ENCODE measurements at places on chromosomes 4 and X.

DNA sequence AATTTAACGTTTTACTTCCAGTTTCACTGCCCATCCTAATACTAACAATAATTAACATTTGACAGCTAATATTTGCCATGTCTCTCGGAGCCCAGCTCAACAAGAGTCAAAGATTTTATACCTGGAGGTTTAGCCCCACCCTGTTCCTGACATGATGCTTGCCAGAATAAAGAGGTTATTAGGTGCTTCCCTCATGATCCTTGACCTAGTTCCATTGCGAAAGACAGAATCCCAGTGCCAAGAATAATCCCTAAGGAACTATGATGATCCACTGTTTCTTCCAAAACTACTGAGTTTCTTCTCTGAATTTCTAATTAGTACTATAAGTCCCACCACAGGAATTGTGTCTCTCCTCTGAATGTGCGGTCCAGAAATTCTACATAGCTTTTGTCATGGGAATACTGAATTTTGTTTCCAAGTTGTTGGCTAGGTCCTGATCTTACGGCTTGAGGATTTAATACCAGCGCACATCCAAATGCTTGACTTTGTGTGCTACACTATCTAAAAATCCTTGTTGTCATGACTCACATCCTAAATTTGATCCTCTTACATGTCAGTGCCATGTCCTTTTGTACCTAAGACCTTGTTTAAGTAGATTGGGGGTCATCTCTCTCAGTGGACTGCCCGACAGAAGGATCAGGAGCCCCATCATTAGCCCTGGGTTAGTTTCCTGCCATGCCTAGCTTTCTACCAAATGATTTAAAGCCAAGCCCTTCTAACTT is 23.1 kb downstream of the ANTXR2 start:
- no peak for DNase-seq

DNA sequence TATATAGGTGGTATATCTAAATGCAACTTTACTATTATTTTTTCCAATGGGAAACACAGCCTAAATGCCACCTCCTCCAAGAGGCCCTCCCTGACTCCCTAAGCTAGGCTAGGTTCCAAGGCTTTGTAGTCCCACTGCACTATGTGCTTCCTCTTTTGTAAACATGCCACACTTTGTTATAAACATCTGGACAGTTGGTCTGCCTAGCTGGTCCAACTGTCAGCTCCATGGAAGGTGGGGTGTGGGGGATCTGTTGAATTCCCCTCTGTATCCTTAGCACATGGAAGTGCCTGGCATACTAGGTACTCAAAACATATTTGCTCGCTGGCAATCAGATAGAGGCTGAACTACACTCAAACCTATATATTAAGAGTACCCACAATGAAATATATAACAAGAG is 63.4 kb downstream of the SLC9A7 start:
- DNase-seq, result no peak

DNA sequence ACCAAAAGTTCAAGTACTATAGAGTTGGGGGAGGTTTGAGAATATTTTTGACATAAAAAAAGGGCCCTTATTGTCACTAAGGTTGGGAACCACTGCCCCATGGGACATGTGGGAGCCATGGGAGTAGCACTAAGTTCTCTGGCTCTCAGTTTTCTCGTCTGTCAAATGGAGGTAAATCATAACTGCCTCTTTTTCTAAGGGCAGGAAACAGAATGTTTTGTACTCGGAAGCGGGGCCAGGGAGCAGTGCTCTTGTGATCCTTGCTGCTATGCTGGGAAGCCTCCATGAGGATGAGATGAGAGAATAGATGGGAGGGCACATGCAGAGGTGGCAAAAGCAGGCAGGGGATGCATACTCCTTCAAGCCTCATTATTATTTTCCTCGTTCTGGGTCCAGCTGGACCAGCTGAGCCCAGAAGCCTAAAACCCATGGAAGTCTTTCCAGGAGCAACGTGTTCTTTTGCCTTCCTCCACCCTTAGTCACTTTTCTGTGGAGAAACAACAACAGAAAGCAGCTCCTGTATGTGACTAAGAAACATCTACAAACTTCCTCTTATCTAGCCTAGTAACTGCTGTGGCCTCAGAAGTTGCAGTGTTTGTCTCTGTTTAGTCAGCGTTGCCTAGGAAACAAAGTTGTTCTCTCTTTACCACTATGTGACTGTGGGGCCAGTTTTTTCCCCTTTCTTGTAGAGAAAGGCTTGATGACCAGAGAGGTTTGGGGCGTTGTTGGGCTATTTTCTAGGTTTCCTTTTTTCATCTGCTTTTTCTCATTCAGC is 64.8 kb downstream of the TSC22D3 start:
- peak; percentile 91 for DNase-seq

DNA sequence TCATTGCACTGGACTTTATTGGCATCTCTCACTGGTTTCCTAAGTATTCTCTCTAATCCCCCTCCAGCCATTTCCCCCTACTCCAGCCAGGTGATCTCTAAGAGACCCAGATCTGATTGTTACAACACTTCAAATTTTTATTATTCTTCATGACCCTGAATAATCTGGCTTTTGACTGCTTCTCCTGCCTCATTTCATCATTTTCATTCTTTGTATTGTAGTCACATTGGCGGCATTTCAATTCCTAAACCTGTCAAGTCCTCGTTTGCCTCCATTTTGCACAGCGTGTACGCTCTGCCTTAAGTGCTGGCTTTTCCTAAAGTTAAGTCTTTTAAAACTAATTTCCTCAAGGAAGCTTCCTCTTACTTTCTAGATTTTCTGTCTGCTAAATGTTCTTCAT is 31.6 kb downstream of the UBE2K start:
- no peak for DNase-seq

DNA sequence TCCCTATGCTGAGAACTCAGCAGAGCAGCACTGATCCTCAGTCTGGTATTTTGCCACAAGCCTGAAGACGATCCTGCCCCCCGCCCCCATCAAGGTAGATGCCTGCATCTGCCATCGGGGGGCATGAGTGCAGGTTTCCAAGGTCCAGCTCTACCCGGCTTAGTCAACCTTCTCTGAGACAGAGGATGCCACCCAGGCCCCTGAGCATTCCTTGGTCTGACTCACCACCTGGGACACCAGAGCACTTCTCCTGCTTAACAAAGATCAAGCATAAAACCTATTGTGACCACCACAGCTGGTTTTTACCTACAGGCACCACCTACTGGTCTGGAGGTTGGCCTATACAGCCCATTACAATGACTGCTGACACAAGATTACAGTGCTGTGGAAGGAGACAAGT is 1168.1 kb downstream of the PCDH19 start:
- no peak for DNase-seq

- no peak for DNase-seq
Measured at GRCh38 chr4:123785538-123785937, 388.9 kb downstream of the SPRY1 start.

- DNase-seq, result peak; percentile 46
Measured at GRCh38 chrX:136598631-136599030, 49.3 kb upstream of the CD40LG start.

DNA sequence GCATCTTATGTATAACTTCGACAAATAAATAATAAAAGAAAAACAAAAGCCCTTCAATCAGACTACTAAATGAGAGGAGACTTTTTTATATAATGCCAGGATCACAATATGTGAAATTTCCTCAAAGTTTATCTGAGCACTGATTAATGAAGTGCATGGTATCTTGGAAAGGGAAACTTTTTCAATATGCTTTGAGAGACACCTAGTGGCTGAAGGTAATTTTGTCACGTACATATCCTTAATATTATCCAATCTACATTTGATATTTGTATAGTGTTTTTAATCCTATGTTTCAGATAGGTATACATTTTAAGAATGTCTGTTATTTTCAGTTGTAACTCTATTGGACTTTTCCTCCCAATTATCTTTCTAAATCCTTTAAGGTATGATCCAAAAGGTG is 146.8 kb downstream of the KLHL4 start:
- no peak for DNase-seq

DNA sequence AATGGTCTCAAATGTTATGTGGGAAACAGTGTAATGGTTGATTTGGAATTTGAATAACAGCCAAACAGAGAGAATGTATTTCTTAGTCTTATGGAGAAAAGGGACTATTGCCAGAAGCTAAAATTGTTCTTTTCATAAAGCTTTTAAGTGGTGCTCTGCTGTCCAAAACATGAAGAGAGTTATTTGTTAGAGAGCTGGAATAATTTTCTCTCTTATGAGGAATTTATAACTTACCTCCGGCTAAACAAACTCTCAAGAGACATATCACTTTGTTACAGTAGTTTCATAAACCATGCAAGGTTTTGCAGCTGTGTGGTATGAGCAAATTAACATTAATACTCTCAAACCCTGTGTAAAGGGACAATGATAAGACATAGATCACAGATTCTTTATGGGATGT is 28.6 kb downstream of the SULT1B1 start:
- no peak for DNase-seq

- no peak for DNase-seq
Measured at GRCh38 chrX:8907688-8908087, 106.5 kb upstream of the FAM9A start.

DNA sequence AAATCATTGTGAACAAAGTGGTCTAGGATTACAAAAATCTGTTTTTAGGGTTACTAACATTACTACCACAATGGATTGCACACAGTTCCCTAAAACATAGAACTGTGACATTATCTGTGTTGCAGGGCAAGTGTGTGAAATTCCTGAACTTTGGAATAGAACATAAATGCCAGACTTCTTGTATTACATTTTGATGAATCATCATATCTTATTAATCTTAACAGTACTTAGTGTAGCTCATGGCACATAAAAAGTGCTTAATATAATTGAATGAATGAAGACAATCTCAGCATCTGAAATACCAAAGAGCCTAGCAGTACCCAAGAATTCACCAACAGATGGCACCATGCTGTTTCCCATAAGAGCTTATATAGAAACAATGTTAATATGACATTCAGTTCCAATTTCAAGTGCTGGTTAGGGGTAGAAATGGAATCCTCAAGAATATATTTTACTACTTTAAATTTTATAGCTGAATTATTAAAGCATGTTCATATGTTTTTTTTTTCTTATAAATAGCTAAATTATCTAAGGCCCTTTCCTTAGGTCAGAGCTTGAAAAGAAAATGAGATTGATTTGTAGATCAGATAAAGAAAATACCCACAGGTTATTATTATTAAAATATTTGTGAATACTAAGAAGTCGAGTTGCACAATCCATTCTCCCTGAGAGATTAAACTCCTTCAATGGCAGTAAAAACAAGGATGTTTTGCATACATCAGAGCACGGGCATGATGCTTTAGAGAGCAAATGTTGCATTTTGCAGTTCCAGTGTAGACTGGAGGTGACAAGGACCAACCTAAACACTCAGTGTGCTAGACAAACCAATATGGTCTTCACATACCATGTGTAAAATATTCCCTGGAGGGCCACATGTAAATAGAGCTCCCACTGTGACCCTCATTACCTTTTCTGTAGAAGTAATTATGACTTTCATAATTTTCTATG is 25.7 kb upstream of the SHISA3 start:
- DNase-seq, result no peak

DNA sequence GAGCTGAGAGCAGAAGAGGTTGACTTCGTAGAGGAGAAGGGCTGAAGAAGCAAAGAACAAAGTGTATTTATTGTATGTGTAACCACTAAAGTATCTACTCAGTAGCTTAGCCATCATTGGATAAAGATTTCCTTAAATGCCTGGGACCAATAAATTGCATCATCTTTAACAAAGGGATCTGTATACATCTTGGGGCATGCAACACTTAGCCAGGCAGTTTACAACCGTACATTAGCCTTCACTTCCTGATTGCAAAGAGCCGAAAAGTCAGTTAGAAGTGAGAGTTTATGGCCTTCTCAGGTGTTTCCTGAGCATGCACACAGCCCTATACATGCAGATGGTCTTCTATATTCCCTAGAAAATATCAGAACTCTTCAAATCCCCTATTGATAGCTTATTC is 68.0 kb upstream of the MAGED1 start:
- no peak for DNase-seq

DNA sequence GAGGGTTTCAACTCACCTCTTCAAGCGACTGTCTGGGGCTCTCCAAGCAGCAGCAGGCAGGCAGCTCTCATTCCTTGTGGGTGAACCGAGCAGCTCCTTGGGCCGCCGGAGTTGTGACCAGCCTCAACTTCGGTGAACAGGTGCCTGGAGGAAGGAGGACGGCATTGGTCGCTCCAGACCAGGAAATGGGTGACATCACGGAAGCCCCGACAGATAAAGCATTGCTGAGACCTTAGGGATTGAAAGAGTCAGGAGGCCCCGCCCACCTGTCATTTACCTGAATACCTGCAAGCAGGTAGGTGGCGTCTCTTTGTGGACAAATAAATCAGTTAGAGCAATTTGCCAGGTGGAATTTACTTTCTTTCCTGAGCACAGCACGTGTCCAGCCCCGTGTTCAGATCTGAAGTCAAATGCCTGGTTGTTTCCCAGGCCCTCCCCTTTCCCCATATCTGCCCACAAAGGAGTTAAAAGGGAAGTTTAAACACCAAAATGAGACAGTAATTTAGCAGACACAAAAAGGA is at the start of gene LNX1:
Gene LNX1, minus strand, starts transcription at position 115 of the 521 bp plus-strand sequence. CDS start 17,484 bp downstream, outside the sequence.
- no peak for DNase-seq

DNA sequence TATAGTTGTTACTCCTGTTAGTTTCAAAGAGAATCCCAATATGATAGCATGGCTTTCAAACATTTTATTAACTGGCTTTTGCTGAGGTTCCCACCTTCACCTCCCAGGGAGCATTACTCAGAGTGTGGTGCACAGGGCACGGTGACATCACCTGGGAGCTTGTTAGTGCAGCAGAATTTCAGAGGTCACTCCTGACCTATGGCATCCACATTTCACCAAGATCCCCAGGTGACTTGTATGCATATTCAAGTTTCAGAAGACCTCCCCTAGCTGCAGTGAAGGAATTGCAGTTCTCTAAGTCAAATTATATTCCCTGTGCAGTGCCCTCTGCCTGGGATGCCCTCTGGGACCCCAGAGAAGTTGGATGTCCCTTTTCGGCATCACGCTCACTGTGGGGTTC is 29.7 kb upstream of the LNX1 start:
- no peak for DNase-seq

DNA sequence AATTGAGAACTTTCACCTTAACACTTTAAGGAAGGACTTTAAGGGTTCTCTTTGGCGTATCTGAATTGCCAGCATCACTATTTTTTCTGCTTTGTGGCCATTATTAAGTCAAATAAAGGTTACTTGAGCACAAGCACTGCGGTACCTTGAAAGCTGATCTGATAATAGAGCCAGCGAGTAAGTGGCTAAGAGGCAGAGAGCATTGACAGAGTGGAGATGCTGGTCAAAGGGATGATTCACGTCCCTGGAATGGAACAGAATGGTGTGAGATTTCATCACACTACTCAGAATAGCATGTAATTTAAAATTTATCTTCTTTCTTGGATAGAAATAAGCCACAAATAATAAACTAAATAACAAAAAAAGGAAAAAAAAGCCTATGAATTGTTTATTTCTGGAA is 57.1 kb upstream of the NPFFR2 start:
- no peak for DNase-seq

- DNase-seq, result no peak
Measured at GRCh38 chr4:40831146-40831907, 81.6 kb downstream of the NSUN7 start.
